Iris pigment epithelial cell (primary cell): ENCODE measurements at places on chromosomes 4 and X.

- DNase-seq: no peak
Measured at GRCh38 chr4:98630737-98631454, 27.5 kb downstream of the TSPAN5 start.

DNA sequence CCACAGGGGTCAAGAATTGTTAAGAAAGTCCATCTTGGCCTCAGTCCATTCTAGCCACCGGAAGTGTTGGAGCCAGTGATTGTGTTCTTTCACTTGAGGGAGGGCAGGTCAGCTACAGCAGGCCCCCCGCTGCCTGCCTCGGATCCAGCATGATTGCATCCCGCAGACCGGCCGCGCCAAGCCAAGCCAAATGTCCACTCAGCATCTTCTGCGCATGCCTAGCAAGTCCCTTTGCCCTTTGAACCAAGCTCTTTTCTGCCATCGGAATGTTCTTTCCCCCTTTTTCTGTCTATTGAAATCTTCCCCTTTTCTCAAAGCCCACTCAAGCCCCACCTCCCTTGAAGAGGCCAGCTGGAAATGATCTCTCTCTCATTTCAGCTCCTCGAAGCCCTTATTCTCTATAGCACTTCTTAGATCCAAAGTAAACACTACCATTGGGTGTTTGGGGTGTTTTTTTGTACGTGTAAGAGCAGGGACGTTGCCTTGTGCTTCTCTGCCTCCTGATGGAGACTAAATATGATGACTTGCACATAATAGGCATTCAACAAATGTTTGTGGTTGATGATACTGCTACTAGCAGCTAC, 147.8 kb upstream of the BCOR start:
- peak; percentile 68 for DNase-seq

DNA sequence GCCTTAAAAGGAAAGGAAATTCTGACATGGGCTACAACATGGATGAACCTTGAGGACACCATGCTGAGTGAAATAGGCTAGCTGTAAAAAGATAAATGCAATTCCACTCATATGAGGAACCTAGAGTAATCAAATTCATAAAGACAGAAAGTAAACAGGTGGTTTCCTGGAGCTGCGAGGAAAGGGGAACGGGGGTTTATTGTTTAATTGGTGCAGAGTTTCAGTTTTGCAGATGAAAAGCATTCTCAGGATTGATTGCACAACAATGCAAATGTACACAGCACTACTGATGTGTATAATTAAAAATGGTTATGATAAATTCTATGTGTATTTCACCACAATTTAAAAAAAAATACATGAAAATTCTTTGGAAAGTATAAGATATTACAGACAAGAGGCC, 24.0 kb downstream of the PLRG1 start:
- DNase-seq: no peak

- DNase-seq: peak; percentile 77
Measured at GRCh38 chr4:141102367-141102766, 30.9 kb downstream of the RNF150 start.

GRCh38 chr4:67250131-67250896, 295.0 kb downstream of the CENPC start:
- DNase-seq: no peak

DNA sequence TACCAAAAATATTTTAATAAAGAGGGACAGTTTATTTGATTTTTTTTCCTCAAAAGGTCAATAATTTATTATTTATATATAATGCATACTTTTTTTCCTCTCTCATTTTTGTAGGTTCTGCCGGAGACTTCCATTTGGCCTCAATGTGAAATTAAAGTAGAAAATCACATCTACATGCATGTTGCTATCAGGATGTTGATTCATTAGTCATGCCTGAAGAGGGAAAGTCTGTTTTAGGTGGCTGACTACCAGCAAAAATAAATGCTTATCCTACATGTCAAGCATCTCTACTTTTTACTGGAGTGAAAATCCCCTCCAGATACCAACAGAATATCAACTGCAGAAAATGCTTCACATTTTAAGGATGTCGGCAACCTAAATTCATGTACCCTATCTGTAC, 41.5 kb downstream of the KIAA0232 start:
- no peak for DNase-seq

DNA sequence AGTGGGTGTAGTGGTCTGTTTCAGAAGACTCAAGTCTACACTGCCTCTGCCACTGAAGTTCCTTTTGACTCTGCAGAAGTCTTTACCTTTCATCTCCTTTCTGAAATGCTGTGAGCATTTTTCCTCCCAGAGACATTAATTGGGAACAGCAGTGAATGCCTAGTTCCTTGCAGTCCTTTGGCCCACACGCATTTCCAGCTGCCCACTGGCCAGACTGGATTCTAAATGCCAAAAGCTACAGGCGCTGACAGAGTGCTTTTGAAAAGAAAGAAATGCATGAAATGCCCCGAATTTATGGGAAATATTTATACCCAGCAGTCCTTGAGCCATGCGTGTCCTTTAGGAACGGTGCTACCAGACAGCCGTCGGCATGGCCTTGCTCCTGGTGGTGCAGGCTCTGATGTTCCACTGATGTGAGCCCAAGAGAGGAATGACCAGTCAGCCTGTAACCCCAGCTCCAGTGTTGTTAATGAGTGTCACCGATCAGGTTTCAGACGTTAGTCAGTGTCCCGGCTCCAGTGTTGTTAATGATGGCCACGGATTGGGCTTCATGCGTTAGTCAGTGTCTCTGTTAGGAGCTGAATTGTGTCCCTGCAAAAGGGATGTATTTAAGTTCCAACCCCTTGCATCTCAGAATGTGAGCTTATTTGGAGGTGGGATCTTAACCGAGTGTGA, 132.6 kb downstream of the TBL1X start:
- DNase-seq: no peak
